ENCODE measurements at places on chromosomes 1 and 21.

DNA sequence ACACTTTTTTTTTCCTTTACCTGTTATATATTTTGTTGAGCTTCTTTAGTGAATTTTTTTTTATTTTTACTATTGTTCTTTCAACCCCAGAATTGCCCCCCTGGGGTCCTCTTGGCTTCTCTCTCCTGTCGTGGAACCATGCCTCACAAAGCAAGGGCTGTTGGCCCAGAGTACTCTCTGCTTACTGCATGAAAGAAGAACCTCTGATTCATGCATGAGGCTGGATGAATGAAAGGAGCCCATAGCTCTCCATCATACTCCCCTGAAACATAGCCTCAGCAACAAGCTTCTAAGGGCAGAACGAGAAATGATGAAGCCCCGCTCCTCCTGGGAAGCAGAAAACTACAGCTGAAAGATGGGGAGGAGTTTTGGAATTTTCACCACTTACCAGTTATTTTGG lies 1441.0 kb downstream of the BRINP3 start:
- no peak for DNase-seq

DNA sequence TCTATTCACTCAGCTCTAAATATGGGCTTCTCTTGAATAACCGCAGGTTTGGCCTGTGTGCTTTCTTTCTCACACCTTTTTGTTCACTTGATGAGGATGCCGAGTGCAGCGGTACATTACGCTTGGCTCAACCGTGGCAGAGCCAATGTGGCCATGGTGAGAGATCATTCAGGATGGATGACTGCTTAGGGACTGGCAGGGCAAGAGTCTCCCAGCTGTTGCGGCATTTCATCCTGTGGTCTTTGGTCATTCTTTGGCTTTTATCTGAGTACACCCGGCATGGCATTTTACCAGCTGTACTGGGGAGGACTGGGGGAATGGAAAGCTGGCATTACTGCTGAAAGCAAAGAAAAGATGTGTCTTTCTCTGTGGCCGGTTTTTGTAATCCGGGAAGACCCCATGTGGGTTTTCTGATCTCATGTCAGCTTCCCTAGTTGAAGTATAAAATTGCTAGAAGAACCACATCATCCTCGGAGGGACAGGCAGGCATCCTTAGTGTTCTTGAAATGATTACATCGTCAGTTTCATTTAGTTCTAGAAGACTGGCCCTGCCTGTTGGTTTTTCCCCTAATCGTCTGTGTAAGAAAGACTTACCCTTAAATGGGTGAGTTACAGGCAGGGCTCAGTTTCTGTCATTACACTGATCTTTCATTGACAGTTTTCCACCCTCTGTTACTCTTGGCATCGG lies 15.1 kb downstream of the PCP4 start:
- DNase-seq: no peak

DNA sequence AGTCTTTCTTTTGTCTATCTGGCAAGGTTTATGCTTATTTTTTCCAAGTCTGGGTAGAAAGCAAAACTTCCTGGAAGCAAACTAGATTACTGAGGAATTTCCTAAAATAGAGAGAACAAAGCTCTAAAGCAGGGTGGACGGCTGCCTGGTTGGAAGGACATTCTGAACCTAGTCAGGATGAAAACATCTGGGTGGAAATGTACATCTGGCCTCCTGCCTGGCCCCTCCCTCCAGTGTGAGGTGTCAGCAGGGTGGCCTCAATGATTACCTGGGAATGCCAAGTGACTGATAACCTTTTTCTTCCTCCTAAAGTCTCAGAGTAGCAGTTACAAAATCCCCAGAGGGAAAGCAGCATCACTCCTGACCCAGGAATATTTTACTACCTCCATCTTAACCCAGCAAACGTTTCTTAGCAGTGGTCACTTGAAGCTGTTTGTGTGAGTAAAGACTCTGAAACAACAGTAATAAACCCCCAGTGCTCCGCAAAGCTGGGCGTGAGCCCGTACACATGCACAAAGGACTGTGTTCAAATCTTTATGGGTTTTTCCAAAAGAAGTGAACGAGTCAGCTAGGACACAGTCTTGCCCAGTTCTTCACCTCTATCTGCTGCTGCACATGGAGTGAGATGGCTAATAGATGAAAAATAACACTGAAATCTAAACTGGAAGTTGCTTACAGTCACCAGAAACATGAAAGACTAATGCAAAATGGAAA lies 18.9 kb downstream of the ANGPTL7 start:
- no peak for DNase-seq

DNA sequence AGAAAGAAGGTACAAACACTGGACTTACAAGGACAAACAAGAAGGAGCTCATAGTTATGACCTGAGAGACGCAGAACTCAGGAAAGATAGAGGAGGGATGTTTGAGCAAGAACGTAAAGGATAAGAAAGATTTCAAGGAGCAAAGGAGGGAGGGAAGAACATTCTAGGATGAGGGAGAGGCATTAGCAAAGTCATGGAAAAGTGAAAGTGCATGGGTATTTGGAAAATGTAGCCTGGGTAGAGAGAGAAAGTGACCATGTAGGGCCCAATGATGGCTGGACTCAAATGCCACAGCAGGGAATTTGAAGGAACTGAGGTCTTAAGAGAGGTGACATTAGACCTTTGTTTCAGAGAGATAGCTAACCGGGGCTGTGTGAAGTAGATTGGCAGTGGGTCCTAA lies 76.5 kb downstream of the SYT6 start:
- no peak for DNase-seq

DNA sequence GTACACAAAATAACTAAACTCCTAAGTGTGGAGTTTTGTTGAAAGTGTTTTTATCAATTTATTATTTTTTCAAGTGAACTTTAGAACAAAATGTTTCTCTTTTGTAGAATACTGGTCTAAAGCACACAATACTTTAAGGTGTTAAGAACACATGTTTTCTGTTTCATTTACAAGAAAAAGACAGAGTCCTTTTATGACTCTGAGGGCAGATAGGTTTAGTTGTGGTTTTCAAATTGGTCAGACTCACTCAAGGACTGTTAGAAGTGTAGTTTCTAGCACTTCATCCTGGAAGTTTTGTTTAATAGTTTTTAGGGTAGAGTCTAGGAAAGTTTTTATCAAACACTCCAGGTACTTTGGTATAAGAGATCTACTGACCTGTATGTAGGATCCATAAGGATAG lies 376.5 kb downstream of the LRRIQ3 start:
- DNase-seq: no peak

- DNase-seq: peak; percentile 82
Observed at GRCh38 chr1:199272628-199273086, 633.8 kb downstream of the PTPRC start.

DNA sequence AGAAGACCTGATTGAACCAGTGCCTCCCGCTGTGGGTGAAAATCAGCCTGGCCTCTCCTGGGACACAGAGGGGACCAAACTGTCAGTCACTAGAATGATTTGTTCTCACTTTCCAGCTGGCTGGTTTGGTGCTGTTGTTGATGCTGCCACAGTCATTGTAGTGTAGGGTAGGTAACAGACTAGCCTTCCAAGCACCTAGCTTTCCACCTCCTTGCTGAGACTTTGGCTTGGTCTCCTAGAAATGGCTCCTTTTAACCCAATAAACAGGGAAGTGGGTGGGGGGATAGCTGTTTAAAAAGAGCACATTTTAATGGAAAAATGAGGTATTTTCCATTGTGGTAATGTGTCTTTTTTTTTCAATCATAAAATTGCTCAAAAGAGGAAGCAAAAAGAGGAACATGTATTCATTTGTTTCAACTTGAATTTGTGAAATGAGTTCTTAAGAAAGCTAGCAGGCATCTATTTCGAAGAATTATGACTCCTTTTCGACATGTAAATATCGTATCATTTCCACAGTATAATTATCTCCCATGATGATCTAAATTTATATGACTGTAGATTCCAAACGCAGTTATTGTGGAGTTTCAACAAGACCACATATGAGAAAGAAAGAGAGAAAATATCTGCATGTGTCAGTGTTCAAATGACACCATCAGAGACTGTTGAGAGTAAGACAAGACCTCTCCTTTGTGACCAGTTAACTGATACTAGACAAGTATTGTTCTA lies 190.1 kb downstream of the HLX start:
- no peak for DNase-seq

GRCh38 chr1:31865728-31866449 lies 50.1 kb upstream of the SPOCD1 start:
- no peak for DNase-seq

GRCh38 chr1:33298623-33299277 lies 22.1 kb downstream of the A3GALT2 start:
- peak; percentile 93 for DNase-seq

- DNase-seq: peak; percentile 77
Observed at GRCh38 chr21:45543371-45543709, 1.1 kb upstream of the SLC19A1 start.

DNA sequence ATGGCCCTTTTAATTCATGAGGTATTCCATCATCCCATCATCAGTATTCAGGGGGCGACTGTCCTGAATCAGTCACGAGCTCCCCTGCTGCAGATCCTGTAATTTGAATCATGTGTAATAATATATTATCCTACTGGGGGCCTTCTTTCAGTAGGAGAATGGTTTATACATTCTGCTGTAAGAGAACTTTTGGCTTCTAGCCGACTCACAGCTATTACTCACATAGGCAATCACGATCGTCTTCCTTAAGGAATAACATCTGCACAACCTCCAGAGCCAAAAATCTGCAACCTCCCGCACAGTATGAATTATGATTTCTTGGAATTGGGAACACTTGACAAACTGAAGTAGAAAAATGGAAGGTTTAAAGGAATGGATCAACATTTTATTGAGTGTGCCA lies 343.0 kb downstream of the USP25 start:
- no peak for DNase-seq
